ENCODE measurements at places on chromosomes 2 and 18.

- DNase-seq: no peak
Observed at GRCh38 chr18:71237641-71238040, 948.8 kb downstream of the SOCS6 start.

GRCh38 chr18:9575558-9575957 is 38.8 kb downstream of the PPP4R1 start:
- DNase-seq: no peak

- no peak for DNase-seq
Observed at GRCh38 chr18:3163968-3164367, 55.8 kb downstream of the MYOM1 start.

DNA sequence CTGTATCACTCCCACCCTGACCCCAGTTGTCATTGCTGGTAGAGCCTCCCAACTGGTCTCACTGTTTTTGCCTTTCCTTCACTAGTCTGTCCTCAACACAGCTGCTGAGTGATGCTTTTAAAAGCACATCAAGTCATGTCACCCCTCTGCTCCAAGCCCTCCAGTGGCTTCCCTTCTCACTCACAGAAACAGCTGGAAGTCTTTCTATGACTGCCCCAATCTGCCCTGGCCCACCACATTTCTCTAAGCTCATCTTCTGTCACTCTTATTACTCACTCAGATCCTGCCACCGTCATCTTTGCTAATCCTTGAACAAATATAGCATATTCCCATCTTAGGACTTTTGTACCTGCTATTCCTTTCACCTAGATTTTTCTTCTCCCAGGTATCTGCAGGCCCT is 242.6 kb upstream of the RBBP8 start:
- DNase-seq: no peak

GRCh38 chr18:33201509-33201926 is 239.0 kb downstream of the CCDC178 start:
- no peak for DNase-seq

DNA sequence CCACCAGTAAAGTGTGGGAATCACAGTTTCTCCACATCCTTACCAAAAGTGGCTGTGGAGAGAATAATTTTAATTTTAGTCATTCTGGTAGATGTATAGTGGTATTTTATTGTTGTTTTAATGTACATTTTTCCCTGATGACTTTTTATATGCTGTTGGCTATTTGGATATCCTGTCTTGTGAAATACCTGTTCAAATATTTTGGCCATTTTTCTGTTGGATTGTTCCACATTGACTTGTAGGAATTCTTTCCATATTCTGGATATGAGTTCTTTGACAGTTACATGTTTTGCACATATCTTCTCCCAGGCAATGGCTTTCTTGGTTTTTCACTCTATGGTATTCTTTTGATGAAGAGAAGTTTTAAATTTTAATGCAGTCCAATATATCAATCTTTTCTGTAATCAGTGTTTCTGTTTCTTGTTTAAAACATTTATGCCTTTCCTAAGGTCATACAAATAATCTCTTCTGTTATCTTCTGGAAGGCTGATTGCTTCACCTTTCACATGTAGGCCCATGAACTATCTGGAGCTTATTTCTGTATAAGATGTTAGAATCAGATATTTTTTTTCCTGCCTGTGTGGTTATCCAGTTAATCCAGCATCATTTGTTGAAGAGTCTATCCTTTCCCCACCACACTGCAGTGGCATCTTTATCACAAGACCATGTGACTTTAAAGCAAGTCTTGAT is 19.0 kb downstream of the AFTPH start:
- DNase-seq: no peak

DNA sequence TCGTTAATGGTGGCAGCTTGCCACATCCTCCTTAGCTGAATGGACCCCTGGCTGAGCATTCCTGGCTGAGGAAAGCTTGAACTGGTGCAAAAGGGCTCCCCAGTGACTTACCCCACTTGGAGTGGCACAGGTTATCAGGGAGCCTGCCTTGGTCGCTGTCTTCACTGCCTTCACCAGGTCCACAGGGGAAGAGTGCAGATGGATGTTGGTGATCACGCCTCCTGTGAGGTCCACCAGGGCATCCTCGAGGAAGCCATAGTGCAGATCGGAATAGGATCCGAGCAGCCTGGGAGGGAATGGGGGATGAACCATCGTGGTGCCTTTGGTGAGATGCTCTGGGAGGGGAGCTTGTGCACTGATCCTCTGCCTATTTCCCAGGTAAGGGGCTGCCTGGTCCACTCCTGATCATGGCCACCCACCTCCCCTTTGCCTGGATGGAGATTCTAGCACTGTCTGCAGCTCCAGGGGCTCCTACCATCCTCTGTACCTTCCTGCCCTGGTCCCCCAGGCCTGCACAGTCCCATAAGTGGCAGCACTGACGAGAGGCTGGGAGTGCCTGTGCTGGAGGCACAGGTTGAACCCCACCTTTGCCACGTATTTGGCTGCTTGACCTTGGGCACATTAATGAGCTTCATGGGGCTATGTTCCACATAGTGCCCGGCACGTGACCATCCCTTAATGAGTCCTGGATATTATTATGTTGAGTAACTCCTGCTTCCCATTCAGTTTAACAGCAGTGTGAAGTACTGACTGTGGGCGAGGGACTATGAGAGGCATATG is 43.0 kb downstream of the CAPN13 start:
- DNase-seq: no peak

DNA sequence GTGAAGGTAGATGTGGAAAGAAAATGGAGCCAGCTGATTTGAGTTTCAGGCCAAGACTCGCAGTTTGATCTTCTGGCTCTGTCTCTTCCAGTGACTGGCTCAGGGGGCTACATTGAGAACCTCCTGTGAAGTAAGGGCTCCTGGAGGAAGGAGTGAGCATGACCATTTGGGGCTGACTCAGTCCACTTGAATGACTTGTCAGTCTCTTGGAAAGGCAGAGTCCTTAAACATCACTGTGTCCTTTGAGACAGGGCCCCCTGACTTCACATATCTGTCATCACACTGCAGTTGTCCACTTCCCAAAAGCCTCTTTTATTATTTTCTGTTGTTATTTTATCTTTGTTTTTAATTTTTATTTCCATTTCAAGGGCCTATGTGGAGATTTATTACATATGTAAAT is 204.6 kb upstream of the APCDD1 start:
- DNase-seq: no peak

DNA sequence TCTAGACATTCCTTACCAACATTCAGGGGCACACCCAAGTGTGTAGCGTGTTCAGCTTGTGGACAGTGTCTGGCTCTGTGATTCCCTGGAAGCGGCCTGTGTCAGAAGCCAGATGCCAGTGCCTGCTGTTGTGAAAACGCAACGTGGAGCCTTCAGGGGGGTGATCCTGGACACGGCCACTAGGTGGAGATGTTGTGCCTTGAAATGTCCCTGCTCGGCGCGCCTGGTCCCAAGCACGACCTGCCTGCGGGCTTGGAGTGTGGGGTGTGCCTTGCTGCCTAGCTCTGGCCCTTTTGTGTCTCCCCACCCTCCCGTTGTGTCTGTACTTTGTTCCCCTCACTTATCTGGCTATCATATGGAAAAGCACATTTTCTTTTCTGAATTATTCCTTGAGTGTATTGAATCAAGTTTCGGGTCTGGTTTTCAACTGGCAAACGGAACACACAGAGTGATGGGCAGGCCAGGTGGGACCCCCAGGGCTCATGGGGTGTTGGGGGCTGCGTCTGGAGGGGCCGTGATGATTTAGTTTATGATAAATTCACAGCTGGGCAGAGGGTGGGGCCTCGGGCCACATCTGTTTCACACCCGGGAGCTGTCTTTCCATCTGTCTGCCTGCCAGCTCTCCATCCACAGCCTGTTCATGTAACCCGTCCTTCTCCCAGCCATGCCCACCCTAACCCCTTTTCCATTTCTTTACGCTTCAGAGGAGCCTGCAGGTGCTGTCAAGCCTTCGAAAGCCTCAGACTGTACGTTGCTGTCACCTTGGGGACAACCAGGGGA is 95.5 kb downstream of the DYSF start:
- peak; percentile 38 for DNase-seq

- no peak for DNase-seq
Observed at GRCh38 chr2:45178359-45178758, 169.1 kb upstream of the SIX2 start.

- no peak for DNase-seq
Observed at GRCh38 chr2:188475945-188476344, 184.3 kb downstream of the GULP1 start.

DNA sequence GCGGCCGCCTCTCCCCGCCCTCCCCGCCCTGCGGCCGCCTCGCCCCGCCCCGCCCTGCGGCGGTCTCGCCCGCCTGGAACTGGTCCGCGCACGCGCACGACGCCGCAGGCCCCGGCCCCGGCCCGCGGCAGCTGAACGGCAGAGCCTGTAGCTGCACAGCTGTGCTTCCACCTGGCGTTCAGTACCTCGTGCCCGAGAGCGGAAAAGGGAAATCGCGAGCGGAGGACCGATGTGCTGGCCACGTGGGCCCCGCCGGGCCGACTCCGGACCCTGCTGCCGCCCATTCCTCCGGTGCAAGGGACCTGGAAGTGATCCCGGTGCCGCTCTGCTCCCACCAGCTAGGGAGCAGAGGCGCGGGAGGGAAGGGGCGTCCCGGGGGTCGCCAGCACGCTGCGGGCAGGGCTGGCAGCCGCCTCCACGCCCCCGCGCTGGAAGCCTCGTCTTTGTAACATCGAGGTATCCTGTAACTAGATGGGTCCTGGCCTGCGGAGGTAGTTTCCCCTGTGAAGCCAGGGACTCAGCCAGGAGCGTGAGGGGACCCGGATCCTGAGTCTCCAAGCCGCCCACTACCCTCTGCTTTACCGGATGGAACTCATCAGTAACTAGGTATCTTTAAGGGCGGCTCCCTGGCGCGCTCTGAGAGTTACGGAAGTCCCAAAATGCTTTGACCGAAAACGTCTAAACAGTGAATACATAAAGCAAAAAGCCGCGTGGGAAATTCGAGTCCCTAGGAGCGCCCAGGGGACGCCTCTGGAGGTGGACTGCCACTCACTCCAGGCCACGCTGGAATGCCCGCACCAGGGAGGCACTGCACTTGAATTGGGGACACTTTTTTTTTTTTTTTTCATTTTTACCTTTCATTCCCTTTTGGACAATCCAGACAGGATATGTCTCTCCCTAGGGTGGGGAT is 704 bp upstream of the ODC1 start:
- DNase-seq: peak; percentile 79

DNA sequence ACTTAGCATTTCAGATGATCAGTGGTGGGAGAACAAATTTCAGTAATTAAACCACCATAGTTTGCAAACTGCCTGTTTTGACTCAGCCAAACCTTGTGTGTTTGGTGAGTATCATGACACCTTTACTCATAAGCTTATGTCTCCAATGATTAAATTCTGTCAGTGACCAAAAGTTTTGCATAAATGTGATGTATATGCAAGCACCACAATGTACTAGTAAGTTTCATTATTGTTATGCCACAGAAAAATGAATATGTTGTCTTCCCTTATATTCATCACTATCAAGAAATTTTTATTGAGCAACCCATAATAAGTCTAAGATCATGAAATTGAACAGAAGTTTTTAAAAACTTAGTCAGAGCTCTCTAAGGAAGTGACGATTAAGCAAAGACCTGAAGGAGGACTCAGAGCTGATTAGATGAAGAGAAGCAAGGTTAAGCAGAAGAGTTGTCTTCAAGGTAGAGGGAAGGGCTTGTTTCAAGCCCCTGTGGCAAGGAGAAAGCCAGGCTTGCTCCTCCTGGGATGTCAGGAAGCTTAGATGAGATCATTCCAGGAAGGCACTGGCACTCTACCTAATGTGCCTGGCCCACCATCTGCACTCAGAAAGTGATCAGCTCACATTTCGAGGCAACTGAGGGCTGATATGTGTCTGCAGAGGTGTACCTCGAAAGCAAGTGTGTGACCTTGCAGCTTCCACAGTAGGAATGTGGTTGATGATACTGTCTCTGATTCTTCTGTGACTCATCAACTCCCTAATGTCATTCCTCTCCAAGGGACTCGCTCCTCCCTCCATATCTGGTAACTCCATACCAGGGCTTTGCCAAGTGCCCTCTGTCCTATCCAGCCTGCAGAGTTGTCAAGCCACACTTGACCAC is 54.7 kb downstream of the KCTD18 start:
- no peak for DNase-seq

Data from stimulated activated CD8-positive, alpha-beta memory T cell treated with anti-CD3 and anti-CD28 coated beads, Interleukin-15, amount 100 ng/mL, for 1 hour (primary cell).